Activated CD8-positive, alpha-beta memory T cell treated with anti-CD3 and anti-CD28 coated beads for 1 hour (primary cell): ENCODE measurements at places on chromosomes 11 and 22.

DNA sequence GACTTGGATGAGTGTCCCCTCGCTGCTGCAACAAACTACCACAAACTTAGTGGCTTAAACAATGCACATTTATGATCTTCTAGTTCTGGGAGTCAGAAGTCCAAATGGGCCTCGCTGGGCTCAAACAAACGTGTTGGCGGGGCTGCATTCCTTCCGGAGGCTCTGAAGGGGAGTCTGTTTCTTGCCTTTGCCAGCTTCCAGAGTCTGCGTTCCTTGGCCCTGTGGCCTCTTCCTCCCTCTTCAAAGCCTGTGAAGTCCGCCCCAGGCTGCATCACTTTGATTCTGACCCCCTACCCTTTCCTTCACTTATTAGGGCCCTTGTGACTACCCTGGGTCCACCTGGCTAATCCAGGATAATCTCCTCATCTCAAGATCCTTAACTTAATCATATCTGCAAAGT, 80.3 kb upstream of the NECTIN1 start:
- no peak for DNase-seq

DNA sequence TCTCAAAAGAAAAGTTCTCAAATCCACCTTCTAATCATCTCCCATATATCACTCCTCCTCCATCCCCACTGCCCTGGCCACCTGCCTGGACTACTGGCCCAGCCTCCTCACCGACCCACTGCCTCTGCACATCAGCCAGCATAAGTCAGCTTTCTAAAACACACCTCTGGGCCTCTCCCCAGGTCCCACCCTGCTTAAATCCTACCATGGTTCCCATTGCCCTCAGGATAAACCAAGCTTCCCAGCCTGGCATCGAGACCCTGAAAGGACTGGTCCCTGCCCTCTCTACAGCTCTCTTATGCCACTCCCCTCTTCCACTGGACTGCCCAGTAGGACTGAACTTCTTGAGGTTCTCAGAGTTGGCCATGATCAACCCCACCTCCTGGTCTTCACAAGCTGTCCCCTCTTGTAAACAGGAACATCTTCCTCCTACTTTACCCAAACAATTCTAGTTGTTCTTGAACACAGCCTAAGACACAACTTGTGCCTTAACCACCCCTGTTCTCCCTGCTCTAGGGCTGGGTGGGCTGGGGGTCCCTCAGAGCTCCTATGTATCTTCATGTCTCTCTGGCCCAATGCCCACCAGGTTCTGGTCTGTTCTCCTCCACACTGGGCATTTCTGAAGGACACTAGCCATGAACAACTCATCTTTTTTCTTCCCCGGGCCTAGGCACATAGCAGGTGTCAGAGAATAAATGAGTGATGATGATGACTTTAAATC, 12.6 kb upstream of the P2RY6 start:
- no peak for DNase-seq

DNA sequence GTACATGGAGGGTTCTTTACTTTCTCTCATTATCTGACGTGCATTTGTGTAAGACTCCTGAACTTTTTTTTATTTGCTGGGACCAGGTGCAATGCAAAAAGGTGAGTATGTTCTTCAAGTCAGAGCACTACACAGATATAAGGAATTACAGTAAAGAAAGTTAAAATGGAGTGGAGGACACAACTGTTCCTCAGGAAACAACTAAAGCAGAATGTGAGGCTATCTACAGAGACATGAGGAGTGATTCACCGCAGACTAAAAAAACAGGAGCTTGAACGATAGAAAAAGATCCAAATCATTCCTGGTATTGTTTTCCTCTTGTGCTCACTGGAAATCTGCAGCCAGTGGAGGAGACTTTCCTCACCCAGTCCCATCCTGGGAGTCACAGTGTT, 106.2 kb downstream of the ABTB2 start:
- DNase-seq: no peak

DNA sequence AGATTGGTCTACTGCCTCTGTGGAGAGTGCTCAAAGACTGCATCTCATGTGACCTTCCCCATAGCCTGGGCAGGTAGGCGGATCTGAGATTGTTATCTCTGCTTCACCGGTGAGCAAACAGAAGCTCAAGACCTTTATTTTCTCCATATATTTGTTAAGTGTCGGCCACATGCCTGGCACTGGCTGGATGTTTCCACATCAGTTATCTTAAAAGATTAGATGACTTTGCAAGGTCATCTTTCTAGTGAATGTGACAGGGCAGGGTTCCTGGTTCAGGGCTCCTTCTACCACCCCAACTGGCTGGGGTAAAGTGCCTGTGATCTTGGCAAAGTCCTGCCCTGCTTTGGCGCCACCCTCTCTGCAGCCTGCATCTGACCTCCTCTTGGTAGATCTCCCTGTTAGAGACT, 125.0 kb downstream of the CCDC81 start:
- DNase-seq: no peak

DNA sequence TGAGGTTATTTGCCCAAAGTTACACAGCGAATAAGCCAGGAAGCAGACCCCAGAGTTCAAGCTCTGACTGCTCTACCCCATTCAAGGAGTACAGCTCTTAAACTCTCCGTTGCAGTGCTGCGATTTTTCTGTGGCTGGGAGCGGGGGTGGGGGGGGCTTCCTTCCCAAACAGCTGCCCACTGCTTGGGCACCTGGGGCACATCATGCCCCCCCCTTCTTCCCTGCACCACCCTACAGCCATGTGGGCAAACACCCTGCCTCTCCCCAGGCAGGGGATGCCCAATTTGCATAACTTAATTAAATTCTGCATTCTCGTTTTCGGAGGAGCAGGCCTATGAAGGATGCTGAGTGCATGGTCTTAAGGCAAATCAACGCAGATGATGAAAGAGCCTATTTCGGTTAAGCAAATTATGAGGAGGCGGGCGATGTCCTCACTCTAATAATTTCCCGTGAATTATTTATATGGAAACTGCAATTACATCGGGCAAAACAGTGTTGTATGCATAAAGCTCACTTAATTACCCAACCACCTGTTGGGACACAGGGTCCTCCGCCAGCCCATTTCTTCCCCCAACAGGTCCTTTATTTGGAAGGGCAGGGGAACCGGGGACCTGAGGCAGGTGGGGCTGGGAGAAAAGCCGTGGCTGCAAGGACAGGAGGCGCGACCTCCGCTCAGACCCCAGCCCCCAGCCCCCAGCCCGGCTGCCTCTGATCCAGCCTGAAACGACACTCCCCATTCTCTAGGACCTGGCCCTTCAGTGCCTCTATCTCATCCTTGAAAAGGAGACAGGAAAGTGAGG, 610.5 kb downstream of the BUD13 start:
- DNase-seq: no peak

DNA sequence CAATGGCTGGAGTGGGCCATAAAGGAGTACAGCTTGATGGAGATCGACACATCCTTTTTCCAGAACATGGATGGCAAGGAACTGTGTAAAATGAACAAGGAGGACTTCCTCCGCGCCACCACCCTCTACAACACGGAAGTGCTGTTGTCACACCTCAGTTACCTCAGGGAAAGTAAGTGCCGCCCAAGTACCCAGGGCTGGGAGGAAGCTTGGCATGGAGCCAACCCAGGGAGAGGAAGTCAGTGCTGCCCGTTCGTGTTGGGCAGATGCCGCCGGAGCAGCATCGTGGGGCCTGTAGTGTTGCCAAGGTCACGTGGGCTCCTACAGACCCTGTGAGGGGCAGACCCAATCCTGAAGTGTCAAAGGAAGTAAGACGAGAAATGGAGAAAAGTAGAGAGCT, 78.9 kb downstream of the FLI1 start:
- DNase-seq: peak; percentile 22

DNA sequence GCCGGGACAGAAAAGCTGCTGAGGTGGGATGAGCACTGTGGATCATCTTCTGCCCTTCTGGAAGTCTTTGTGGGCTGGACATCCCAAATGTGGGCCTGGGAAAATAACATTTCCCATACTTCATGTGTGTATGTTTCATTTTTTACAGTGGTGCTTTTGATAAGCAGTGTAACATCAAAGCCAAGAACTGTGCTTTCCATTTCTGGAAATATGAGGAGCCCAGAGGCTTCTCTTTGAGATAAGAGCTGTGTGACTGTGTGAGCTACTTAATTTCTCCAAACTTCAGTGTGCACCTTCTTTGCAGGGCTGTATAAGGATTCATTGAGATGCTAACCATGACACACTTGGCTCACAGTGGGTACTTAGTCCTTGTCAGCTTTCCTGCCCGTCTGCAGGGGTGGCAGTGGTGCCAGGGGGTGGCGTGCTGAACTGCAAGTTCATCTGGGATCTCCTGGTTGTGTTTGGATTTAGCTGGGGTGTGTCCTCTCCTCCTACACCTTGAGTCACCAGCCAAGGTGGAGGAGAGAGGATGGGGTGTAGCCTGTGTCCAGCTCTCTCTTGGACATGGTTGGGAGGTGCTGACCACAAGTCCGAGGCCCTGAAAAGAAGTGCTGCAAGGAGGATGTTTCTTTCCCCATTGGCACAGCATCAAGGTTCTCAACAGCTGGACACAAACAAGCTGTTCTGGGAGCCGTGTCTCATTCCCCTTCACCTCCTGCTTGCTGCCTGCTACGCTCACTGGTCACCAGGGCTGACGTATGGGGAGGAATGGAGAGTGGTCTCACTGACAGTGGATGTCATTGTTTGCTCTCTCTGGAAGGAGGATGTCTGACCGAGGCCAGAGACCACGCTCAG, 139.4 kb downstream of the TEAD1 start:
- DNase-seq: no peak

DNA sequence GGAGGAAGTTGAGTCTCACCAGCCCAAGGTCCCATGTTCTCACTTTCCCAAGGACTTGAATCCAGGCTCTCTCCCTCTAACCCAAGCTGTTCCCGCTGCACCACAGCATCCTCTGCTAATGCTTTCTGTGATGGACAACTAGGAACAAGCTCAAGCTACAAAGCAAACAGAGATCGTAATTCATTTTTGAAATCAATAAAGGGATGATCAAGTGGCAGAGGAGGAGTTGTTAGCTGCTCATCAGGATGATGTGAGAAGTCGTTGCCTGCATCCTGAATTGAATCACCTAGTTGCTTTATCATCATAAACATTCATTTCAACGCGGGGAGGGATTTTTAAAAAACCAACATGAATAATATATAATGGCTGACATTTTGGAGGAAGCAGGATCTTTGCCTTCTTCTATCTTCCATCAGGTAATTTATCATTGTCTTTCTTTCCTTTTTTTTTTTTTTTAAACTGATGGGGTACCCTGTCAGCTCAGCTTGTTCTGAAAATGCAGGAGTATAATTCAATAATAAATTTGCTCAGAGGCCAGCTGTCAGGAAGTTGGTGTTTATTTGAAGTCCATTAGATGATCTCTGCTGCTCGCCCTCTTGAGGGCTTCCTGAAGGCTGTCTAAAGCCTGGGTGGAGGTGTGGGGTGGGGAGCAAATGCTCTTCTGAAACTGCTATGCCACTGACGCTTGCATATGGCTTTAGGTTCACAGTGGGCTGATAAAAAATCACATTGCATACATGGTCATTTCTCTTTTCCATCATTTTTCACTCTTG, 174.4 kb upstream of the NARS2 start:
- DNase-seq: no peak

DNA sequence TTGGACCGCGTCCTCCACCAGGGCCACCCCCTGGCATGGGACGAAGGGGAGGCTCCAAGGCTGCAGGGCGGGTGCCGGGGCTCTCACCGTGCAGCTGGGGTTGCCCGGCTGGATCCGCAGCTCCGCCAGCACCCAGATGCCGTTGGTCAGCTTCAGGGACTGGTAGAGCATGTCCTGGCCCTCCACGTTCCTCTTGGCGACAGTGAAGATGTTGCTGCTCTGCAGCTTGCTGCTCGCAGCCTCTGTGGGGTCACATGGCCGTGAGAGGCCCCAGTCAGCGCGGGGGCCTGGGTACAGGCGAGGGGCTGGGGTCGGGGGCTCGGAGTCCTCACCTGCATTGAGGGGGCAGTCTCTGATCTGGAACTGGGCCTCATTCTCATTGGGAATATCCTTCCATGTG, 14.8 kb upstream of the RASL10A start:
- no peak for DNase-seq

GRCh38 chr22:36405671-36406538, 18.1 kb upstream of the MYH9 start:
- DNase-seq: peak; percentile 33

- no peak for DNase-seq
These were observed 18.8 kb downstream of the QSER1 start for GRCh38 chr11:32911413-32911812.

- no peak for DNase-seq
These were observed 3.3 kb upstream of the LIN7C start for GRCh38 chr11:27509908-27510307.

DNA sequence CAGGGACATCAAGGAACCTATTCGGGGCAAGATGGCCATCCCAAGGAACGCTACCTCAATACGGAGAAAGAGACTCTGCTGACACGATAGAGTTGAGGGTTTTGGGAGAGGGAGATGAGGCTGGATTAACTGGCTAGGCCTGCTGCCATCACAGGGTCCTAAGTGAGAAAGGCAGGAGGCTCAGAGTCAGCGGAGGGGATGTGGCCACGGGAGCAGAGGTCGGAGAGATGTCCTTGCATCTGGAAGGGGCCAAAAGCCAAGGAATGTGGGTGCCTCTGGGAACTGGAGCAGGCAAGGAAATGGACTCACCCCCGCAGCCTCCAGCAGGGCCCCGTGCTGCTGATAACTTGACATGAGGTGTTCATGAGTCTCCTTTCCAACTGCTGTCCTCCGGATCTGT, 31.0 kb upstream of the RFPL3 start:
- no peak for DNase-seq

- DNase-seq: no peak
These were observed 20.3 kb upstream of the DGKZ start for GRCh38 chr11:46326813-46327416.

DNA sequence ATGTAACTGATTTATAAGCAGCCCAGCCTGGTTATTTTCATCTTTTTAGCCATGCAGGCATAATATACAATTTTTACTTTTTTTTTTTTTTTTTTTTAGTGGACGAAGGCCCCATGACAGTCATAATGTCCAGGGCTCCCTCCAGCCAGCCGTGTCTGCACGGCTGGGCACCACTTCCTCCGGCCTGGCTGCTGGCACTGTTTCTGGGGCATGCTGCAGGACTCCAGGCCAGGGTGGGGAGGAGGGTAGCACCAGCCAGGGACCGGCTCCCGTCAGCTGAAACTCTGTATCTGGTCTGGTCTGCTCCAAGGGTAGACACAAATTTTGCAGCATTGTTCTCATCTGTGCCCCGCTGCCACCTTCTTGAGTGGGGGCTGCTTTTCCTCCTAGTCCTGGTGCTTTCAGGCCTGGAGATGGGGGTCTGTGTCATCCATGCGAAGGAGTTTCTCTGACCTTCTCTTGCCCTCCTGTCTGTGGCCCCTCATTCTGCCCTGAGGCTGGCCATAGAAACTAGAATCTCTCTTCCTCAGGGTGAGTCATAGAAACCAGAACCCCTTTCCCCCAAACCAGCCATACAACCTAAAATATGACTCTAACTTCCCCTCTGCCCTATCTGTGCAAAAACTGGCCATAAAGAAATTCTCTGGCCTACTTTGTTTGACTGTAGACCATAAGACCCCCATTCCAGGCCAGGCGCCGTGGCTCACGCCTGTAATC, 9.2 kb upstream of the RRP7A start:
- no peak for DNase-seq

GRCh38 chr11:43904742-43905535, 24.3 kb downstream of the ALKBH3 start:
- no peak for DNase-seq
